ENCODE measurements at places on chromosomes 12 and 14.

DNA sequence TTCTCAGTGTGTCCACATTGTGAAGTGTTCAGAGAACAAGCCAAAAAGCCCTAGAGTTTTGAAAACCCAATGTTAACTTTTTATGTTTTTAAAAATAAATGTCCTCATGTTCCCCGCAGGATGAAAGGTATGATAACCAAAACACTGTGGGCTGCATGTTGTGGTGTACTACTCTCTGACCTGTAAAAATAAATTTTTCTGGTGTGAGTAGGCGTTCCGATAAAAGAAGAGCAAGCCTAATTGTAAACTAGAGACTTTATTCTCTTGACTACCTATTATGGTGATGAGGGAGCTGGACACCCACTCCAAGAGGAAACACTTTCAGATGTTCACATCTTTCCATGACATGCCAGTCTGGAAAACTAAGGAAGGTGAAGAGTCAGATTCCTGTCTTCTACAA, 18.2 kb downstream of the PTGER2 start:
- no peak for DNase-seq

GRCh38 chr12:10153271-10154144, 18.4 kb downstream of the OLR1 start:
- DNase-seq = peak; percentile 71

DNA sequence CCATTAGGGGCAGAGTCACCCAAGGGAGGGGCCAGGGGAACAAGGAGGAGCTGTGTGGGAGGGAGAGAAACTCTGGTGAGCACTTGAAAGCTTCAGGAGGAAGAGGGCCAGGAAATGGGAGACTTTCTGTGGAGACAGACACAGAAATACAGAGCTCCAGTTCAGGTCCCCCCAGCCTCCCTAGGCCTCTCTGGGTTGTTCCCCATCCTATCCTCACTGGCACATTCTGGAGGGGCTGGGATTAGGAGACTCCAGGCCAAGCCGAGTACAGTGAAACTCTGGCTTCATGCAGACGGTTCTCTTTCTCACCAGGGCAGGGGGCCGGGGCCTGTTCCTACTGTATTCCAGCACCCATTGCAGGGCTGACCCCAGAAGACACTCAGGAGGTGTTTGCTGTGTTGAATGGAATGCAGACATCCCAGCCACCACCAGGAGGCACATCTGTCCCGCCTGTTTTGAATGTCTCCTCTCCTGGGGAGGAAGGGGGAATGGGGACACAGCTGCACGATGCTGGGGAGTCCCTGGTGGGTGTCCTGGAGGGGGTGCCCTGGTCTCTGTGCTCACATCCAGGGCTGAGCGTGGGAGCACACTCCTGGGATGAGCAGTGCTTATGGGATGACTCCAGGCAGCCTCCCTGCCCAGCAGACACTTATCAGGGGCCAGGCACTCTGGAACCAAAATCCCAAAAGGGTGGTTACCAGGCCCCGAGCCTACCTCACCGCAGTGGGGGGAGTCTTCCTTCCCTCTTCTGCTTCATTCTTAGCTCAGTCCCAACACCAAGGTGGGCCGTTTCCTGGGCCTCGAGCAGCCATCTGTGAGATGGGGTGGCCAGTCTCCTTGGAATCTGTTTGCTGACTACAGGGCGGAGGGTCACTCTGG, 5.5 kb upstream of the KRT84 start:
- DNase-seq = peak; percentile 15

- DNase-seq = no peak
Observed at GRCh38 chr14:83478741-83479140, 1945.1 kb upstream of the SEL1L start.

GRCh38 chr14:58227096-58227819, 17.4 kb upstream of the PSMA3 start:
- no peak for DNase-seq

- DNase-seq = no peak
Observed at GRCh38 chr12:31658471-31659086, 909 bp upstream of the ETFBKMT start.

GRCh38 chr14:50823762-50824636, 7.0 kb downstream of the NIN start:
- no peak for DNase-seq

GRCh38 chr12:6226679-6227051, 26.5 kb downstream of the CD9 start:
- DNase-seq = no peak

DNA sequence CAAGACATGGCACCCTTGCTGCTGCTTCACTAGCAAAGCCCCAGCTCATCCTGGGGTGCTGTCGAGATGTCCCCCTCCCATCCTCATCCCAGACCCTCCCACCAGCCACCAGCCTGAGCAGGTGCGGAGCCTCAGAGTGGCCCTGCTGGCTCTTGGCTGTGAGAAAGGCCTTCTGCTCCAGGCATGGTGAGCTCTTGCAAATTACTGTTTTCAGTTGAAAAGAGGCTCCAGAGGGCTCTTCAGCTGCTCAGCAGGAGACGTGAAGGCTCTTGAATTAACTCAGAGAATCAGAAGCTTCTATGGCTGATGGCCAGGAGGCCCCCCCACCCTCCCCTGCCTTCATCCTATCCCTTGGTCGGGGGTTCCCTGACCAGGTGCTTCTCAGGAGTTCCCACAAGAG, 44.1 kb downstream of the WSCD2 start:
- DNase-seq = no peak

DNA sequence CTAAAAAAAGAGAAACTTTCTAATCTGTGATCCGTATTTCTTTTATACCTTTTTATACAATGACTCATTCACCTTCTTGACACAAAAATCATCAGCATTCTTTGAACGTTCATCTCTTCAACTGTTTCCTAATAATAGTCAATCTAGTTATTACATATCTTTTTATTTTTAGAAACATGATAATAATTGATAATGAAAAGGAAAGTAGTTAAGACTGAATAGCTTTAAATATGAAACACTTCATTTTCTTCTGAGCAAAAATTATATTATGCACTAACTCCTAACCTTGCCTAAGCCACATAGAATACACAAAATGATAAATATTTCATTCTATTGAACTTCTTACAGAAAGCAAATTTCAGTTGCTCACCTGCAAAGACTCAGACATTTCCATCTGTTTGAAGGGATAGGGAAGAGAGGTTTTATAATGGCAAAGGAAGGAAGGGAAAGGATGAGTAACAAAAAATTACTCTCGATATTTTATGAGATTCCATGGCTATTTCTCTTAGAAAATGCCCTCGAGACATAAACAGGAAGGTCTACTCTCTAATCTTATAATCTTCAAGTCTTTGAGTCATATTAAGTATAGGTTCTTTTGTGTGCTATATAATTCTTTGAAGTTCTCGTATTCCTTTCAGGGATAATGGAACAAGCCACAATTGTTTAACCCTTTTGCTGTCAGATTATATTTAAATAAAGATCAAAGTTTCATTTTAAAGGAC, 7.5 kb upstream of the KLHL42 start:
- DNase-seq = no peak

DNA sequence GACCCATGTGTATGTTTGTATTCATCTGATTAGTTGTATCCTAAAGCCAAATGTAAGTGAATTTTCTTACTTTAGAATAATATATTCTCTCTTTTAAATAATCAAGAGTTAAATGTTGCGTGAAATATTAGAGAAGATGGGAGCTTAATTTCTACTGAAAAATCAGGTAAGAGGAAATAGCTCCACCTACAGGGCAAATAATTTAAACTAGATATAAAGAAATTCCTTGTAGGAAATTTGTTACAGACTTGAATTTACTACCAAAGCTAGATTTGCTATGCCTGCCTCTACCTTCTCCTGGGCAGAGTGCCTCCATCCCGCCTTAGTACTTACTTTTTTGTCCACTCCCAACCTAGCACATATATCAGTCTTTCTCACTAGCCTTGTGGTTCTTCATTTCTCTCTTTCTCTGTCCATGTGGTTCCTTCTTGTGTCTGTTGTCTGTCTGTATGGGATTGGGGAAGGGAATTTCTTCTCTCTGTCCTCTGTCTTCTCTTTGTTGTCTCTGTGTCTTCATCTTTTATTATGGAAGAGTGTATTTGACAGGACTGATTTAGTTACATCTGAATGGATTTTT, 44.7 kb downstream of the PALS1 start:
- peak; percentile 13 for DNase-seq

GRCh38 chr12:10341892-10342509, 34.3 kb downstream of the KLRD1 start:
- no peak for DNase-seq

DNA sequence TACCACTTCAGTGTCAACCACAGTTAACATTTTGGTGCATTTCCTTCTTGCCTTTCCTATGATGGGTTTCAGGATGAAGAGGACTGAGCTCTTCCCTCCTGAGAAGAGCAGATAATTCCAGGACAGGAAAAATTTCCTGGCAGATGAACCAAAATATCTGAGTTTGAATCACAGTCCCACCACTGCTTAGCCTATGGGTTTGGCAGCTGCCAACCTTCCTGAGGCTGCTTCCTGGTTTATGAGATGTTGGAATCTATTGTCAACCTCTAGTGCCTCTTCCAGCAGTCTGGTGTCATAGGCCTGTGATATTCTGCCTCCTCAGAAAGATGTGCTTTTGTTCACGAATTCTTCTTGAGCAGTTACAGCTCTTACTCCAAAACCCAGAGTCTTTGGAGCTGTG, 197.4 kb upstream of the FRMD6 start:
- no peak for DNase-seq

- peak; percentile 39 for DNase-seq
Observed at GRCh38 chr12:74646831-74647230, 109.2 kb downstream of the ATXN7L3B start.

DNA sequence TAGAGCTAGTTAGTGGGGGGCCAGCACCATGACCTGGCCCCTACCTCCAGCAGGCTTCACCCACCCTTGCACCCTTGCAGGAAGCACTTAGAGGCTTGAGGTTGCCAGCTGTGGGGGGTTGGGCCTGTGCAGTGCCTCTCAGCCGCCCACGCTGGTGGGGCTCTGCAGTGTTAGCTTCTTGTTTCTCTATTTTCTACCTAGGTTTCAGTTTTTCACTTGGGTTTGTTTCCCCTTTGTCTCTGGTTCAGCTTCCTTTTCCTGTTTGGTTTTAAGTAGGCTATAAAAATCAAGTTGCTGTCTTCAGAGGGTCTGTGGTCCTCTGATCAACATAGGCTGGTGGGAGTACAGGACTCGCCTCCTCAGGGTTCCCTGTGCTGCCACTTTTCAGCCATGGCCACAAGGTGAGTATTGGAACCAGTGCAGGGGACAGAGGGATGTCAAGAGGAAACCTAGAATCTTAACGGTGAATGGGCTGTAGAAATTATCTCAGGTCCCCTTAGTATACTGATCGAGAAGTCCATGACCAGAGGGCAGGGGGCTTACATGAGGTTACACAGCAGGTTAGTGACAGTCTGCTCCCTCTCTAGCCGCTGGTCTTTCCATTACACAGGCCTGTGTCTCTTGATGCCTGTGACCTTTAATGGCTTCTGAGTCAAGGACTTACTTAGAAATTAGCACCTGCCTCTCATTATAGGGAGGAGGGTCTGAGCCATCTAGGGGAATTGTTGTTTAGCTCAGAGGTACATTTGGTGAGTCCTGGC, at the start of gene EVL:
TSS of gene EVL (plus strand) at position 312 of the 761 bp plus-strand sequence. CDS start at position 391, 79 bp downstream.
- DNase-seq = peak; percentile 64

DNA sequence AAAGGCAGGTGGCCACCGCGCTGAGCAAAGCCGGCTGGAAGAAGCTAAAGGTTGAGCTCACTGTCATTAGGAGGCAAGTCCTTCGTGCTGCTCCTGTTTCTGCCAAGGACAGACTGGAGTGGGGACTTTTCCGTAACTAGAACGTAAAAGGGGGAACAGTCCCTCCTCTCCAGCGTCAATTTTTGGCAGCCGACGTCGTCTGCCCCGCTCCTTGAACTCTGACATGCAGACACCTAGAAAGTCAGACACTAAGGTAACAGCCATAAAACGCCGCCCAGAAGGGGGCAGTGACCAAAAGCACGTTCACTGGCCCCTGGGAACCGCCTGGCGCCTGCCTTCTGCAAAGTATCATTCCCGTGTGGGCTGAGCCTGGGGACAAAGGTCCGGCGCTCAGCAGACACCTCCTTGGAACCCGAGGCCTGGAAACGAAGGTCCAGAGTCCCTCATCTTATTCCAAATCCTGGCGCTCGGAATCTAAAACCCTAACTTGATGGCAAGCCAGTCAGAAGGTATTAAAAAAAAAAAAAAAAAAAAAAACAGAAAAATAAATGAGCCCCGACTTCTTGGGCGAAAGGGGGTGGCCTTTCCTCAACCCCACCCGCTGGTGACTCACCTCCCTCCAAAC, 1.1 kb upstream of the LRP1 start:
- peak; percentile 56 for DNase-seq

DNA sequence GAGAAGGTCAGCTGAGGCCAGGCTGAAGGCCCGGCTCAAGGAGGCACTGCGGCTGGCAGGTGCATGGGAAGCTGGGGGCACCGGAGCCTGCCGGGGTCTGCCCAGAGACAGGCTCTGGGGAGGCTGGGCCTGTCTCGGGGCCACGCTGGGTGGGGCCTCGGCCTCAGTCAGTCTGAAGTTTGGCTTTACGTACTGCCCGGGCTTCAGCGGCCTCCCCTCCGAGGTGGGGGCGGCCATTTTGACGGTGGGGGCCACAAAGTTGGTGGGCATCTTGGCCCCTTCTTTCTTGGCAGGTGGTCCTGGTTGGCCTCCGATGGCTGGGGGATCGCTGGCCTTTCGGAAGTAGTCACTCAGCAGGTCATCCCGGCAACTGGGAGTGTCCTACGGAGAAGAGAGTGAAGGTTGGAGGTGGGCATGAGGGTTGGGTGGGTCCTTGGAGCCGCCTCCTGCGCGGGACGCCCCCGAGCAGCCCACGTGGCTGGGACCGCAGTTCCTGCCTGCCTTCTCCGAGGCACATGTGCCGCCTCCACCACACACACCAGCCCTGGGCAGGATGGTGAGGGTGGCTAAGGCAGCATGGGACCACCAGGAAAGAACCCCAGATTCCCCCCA, 28.9 kb upstream of the GPR68 start:
- DNase-seq = no peak

GRCh38 chr12:96501908-96502307, 12.5 kb downstream of the CFAP54 start:
- no peak for DNase-seq

- no peak for DNase-seq
Observed at GRCh38 chr14:50785457-50786063, 45.4 kb downstream of the NIN start.

DNA sequence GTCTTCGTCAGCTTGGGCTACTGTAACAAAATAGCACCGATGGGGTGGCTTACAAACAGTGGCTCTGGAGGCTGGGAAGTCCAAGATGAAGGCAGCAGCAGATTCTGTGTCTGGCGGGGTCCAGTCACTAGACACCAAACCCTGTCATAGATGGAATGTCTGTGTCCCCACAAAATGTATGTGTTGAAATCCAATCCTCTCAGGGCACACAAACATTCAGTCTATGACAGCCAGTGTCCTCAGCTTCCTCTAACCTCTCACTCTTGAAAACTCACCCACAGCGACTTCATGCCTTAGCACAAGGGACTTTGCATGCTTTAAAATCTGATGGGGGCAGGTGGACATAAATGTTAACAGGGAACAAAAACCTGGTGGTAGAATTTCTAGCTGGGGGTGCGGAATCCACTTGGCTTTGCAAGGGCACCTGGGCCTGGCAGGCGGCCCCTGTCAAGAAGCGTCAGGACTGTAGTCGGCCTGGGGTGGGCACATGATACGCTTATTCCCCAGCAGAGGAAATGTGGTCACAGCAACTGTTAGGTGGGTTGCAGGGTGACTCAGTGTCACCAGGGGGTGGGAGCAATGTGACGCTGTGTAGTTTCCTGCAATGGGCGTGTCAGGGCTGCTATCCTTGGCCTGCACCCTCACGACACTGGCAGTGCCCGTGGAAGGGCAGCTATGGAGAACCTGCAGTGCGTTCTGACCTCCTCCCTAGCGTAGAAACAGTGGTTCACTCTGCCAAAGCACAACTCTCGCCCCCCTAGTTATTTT, 17.7 kb downstream of the RIN3 start:
- no peak for DNase-seq

GRCh38 chr12:11663130-11663529, 13.7 kb downstream of the ETV6 start:
- DNase-seq = no peak

Measured in MM.1S (cell line).